LoVo (cell line): ENCODE measurements at places on chromosomes 1 and 21.
A peak's percentile ranks its signal among the peaks of the same experiment; 100 is the strongest.

- peak; percentile 24 for DNase-seq
Observed at GRCh38 chr21:30408782-30409494, 13.1 kb downstream of the KRTAP13-1 start.

DNA sequence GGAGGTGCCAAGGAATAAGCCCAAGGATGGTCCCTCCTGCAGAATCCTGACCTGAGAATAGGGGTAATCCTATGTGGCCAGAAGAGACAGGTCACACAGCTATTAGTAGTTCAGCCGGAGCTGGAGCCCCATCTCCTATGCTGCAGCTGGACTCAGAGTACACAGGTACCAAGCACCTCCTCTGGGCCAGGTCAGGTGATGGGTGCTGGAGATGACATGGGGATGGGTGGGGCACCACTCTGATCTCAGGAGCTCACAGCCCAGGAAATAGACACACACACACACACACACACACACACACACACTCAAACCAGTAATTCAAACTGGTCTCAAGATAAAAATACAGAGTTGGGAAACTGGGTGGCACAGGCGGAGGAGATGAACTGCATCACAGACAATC lies 54.2 kb upstream of the SSBP3 start:
- DNase-seq, result no peak

- DNase-seq, result no peak
Observed at GRCh38 chr1:109625601-109626560, 6.2 kb downstream of the AMPD2 start.

DNA sequence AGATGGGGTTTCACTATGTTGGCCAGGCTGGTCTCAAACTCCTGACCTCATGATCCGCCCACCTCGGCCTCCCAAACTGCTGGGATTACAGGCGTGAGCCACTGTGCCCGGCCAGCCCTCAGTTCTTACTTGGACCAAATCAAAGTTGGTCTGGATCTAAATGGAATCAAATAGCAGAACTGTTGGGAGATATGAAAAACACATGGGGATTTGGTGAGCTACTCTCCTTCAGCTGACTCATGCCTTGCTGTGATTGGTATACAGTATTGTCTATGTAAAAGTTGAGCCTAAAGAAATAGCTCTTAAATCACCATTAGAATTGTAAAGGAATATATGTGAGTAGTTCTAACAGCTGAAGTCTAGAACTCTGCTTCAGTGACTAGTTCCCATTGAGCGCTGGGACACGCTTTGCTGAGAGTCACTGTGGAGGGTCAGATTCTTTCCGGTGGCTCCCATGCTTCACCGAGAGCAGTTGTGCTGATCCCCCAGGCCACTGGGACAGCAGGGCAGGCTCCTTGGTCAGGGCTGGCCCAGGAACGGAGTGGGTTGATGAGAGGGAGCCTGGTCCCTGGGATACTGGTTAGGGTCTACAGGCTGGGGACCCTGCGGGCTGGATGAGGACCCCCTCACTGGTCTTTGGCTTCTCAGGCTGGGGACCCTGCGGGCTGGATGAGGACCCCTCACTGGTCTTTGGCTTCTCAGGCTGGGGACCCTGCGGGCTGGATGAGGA lies 14.0 kb downstream of the PKNOX1 start:
- DNase-seq, result no peak

DNA sequence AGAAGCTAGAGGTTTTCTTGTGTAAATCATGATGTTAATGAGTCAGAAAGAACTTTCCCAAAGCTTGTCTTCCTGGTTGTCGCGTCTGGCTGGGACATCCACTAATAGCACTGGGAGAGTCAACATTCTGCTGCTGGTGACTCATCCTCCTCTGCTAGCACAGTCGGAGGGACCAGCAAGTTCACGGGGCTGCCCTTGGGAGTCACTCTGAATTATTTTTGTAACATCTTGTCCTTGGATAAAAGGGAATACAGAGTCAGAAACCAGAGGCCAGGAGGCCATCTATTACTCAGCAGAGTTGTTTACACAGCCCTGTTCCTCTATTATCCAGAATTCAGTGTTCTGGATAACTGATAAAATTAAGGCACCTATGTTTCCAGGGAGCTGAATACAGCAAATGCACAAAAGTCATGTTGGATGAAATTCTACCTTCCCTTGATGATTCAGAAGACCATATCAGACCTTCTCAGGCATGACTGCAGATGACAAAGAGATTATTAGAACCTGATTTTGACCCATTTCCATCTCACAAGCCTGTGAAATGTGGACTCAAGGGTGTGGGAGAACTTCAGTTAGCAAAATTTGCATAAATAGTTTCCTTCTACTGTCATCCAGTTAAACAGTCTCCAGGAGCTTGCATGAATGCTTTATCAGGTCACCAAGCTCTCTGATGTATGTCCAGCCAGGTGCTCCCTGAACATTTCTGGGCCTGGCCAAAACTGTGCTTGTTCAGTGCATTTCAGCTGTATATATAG lies 68.1 kb downstream of the JAK1 start:
- peak; percentile 94 for DNase-seq

- DNase-seq, result no peak
Observed at GRCh38 chr1:60273185-60273584, 199.6 kb upstream of the C1orf87 start.

- DNase-seq, result no peak
Observed at GRCh38 chr1:4668743-4669700, 14.6 kb downstream of the AJAP1 start.

DNA sequence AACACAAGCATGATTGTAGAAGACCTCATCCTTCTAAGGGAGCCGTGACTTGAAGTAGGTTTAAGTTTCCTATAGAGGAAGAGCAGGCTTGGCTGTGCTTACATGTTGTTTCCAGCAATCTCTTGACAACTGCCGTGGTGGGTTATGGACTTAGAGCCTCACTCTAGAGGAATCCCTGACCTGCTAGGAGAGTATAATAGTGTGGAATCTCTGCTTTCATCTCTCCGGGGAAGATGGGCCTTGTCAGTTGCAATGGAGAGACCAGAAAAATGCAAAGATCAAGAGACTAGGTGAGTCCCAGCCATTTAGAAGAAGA lies 137.6 kb downstream of the MIS18A start:
- DNase-seq, result no peak

- DNase-seq, result no peak
Observed at GRCh38 chr1:169610108-169610507, 19.8 kb downstream of the SELP start.

DNA sequence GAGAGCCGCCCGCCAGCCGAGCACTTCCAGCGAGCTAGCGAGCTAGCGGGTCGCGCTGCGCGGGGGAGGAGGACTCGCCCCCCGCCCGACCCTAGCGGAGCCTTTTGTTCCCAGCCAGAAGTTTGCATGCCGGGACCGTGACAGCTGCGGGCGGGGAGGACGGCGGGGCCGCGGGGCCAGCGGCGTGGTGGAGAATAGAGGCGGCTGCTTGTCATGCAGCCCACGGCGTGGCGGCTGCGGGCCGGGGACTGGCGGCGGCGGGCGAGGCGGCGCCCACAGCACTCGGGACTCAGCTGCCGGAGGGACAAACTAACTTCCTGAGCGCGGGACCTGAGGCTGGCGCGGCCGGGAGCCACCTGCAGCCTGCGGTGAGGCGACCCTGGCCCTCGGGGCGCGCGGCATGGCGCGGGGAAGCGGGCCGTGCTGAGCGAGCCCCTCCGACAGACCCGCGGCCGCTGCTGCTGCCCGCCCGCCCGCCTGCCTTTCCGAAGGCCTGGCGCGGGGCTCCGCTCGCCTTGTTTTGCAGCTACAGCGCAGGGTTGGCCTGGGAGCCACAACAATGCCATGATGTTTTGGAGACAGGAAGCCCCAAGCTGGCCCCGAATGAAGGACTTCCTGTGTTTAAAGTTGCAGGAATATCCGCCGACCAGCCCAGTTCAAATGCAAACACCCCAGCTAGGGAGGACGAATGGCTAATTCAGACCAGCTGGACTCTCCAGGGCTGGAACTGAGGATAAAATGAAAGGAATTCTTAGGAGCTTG lies 82.2 kb upstream of the BMP8A start:
- DNase-seq, result no peak

DNA sequence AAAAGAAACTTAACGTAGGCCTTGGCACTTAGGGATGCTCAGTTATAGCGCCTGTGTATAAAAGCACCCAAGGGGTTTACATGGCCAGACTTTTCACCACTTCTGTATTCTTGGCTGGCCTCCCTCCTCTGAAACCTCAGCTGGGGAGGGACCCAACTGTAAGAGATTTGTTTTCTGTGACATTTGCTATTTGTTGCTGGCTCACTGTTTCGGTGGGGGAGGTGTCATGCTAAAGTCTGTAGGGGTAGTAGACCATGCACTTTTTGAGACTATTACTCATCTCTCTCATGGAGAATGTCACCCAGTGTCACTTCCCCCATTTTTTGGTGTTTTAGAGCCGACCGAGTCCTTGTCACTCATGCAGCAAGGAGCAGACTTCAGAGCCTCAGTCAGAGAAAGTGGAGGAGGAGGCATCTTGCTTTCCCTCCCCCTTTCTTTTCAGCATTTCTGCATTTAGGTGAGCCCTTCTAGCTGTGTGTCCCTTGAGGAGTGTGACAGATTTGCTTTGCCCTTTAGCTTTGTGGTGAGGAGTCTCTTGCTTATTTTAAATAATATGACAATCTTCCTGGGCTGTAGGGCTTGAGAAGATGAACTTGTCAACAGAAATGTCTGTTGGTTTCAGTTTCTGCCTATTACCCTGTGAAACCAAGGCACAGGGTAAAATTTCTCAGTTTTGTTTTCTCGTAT lies 160.1 kb downstream of the FASLG start:
- no peak for DNase-seq

GRCh38 chr1:40532062-40532389 lies 589 bp downstream of the ZNF684 start:
- no peak for DNase-seq

DNA sequence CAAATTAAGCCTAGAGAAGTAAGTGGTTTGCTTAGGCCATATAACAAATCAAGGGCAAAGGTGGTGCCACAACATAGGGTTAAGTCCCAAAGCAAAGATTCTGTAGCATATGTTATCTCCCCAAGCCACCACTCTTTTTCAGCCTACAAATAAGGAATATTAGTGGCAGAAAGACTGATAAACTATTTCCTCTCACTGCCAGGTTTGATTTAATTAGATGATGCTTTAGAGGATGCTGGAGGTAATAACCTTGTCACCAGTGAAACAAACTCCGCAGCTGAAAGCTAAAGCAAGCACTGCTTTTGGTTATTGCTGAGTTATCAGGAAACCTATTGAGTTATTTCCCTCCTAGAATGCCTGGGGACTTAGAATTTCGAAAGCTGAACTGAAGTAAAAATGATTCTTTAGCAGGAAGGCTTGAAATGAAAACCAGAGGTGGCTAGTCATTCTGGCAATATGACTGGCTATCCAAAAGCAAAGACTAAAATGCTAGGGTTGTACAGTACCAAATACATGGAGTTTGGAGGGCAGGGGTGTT lies 145.2 kb downstream of the SYT2 start:
- DNase-seq, result no peak

GRCh38 chr1:100050139-100050538 lies 80.3 kb downstream of the SLC35A3 start:
- DNase-seq, result no peak

DNA sequence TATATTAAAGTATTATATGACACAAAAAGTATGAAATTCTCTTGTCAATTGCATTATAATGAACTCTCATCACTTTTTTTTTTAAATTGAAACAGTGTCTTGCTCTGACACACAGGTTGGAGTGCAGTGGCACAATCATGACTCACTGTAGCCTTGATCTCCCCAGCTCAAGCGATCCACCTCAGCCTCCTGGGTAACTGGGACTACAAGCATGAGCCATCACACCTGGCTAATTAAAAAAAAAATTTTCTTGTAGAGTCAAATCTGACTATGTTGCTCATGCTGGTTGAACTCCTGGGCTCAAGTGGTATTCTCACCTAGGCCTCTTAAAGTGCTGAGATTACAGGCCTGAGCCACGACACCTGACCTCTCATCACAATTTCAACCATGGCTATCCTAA lies 259.3 kb downstream of the S1PR1 start:
- DNase-seq, result no peak

DNA sequence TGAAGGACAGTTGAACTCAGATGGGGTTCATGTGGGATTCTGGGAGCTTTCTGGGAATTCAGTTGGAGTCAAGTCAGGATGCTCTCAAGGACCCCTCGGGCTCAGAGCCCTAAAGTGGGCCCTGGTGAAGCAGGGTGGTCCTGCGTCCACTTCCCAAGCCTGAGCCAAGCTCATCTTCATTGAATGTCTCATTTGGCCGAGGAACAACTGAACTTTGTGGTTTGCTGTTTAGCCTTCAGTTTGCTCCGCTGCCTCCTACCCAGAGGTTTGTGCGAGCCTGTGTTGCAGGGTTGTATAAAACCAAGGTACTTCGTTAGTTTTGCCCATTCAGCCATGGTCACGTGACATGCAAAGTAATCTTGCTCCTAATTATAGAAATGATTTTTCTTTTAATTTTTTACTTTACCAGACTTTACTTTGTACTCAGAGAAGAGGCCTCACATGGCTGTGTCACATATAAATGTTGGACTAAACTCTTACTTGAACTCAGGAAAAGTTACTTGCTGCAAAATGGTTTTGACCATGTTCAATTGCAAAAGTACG lies 49.7 kb downstream of the B3GALT5 start:
- DNase-seq, result no peak

GRCh38 chr1:6496365-6496721 lies 4.9 kb upstream of the PLEKHG5 start:
- no peak for DNase-seq

- peak; percentile 93 for DNase-seq
Observed at GRCh38 chr1:108691942-108692723, at the start of gene PRPF38B. PRPF38B (plus strand) TSS chr1:108692310; CDS start chr1:108692592, 282 bp downstream.

DNA sequence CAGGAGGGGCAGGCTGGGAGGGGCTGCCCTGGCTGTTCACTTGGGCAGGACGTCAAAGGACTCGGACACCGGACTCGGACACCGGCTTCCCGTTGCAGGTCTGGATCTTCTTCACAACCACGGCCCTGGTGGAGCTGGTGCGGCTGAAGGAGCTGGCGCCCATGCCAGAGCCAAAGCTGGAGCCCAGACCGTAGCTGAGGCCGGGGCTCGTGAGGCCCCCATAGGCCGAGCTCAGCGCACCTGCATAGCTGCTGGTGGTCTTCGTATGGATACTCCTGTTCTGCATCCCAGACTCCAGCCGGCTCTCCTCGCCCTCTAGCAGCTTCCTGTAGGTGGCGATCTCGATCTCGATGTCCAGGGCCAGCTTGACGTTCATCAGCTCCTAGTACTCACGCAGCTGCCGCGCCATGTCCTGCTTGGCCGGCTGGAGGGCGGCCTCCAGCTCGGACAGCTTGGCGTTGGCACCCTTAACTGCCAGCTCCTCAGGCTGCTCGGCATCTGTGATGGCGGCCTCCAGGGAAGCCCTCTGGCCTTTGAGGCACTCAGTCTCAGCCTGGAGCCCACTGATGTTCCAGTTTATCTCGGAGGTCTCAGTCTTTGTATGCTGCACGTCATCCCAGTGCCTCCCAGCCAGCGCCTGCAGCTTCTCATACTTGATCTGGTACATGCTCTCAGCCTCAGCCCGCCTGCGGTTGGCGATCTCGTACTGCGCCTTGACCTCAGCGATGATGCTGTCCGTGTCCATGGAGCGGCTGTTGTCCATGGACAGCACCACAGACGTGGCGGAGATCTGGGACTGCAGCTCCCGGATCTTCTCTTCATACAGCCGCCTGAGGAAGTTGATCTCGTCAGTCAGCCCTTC lies 15.1 kb upstream of the KLF17 start:
- no peak for DNase-seq
